ENCODE measurements at places on chromosomes 4 and X. TPM values are rescaled to one million over a fixed set of nuclear protein-coding genes. Genes with fewer than 3 reads are reported as not detected.

OPHN1 gene
- total RNA-seq, result 1.4 TPM

HTN3 gene
- not detected for total RNA-seq

RPL34 gene
- 935 TPM for total RNA-seq

RNF175 gene
- not detected for total RNA-seq

HTATSF1 gene
- 48.3 TPM for total RNA-seq

PF4V1 gene
- total RNA-seq, result not detected

MAGEB2 gene
- not detected for total RNA-seq
